ENCODE measurements at places on chromosomes 4 and X. TPM values are rescaled to one million over a fixed set of nuclear protein-coding genes. Genes with fewer than 3 reads are reported as not detected.

GRCh38 chr4:84089652-84090437 lies 409.2 kb downstream of the NKX6-1 start:
- no peak for DNase-seq
- H3K4me3 ChIP-seq = no peak overlapping the region
- no peaks in the 10 kb centered on the region for H3K27me3 ChIP-seq
- no peaks in the 10 kb centered on the region for H3K36me3 ChIP-seq
- H3K4me1 ChIP-seq = no peaks in the 10 kb centered on the region
- no peak overlapping the region for H3K27ac ChIP-seq

DNA sequence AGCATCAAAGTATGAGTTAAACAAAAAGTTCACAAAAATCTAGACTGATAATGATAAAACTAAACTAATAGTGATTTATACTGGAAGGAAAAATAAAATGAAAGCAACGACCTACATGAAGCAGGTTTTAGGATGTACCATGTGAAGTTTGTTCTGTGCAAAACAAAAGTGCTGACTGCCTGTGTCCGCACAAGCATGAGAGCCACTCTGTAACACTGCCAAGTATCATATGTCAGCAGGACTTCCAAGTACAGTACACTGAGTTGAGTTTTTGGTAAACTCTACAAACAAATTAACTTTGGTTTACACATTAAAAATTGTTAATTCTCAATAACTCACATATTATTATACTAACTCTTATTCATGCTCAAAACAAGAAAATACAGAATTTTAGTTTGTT lies 459.0 kb downstream of the PDGFC start:
- H3K4me3 ChIP-seq = no peak overlapping the region
- no peaks in the 10 kb centered on the region for H3K4me1 ChIP-seq
- DNase-seq = no peak
- no peak overlapping the region for H3K27ac ChIP-seq

Gene ERCC6L
- 0.68 TPM for polyA plus RNA-seq

GRCh38 chr4:135966936-135967335 lies 1565.4 kb downstream of the PCDH18 start:
- DNase-seq = no peak
- H3K4me3 ChIP-seq = no peak overlapping the region
- no peak overlapping the region for H3K27ac ChIP-seq
- H3K36me3 ChIP-seq = no peaks in the 10 kb centered on the region
- no peaks in the 10 kb centered on the region for H3K4me1 ChIP-seq

Gene TMEM31
- polyA plus RNA-seq = not detected

DNA sequence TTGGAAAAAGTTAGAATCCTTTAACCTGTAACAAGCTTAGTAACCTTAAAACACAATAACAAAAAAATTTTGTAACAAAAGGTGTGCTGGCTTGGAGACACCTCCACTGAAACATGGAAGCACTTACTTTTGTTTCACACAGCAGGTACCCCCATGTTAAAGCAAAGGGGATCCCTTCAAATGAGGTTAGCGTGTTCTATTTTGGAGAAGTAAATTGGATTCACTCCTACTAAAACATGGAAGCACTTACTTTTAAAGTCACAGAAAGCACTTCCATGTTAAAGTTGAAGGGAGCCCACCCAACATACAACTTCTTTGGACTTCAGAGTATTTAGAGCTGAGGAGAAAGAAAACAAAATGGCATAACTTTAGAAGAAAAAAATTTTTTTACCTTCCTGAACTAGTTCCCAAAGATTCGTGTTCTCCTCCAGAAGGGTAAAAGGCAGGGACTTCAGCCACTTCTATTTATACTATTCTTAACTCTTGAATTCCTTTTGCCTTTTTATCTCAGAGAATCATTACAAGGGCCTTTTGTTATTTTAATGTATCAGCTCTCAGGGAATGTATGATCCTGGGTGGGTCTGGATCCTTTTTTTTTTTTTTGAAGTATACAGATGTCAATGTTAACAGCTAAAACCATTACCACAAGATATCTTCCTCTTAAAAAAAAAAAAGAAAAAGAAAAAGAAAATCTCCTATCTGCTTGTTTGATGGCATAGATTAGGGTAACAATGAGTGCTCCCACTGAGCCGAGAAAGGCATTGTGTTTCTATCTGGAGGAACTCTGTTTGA lies 11.5 kb downstream of the LARP7 start:
- no peak for DNase-seq
- peaks cover 9% of the 10 kb centered on the region for H3K36me3 ChIP-seq
- H3K4me1 ChIP-seq = no peaks in the 10 kb centered on the region

All from immature natural killer cell (primary cell).